Liver (tissue), 10 donors: ENCODE measurements at places on chromosomes 2 and 18. TPM values are rescaled to one million over a fixed set of nuclear protein-coding genes. Genes with fewer than 3 reads are reported as not detected.
A peak's percentile ranks its signal among the peaks of the same experiment; 100 is the strongest.

GRCh38 chr2:129437725-129438124 is 541.7 kb upstream of the RAB6C start:
- no peak for DNase-seq
- H3K36me3 ChIP-seq, result no peaks in the 10 kb centered on the region
- no peak overlapping the region for H3K4me3 ChIP-seq
- no peaks in the 10 kb centered on the region for H3K27me3 ChIP-seq
- no peak overlapping the region for H3K27ac ChIP-seq

- no peaks in the 10 kb centered on the region for H3K36me3 ChIP-seq
- no peak overlapping the region for H3K4me3 ChIP-seq
These were observed 49.2 kb downstream of the CELF4 start for GRCh38 chr18:37516361-37516853.

- no peaks in the 10 kb centered on the region for H3K36me3 ChIP-seq
- no peak overlapping the region for H3K27ac ChIP-seq
- H3K27me3 ChIP-seq, result no peaks in the 10 kb centered on the region
These were observed 30.3 kb upstream of the AFTPH start for GRCh38 chr2:64493788-64494187.

- no peak overlapping the region for H3K27ac ChIP-seq
- no peak for DNase-seq
- no peaks in the 10 kb centered on the region for H3K36me3 ChIP-seq
- peaks cover 4% of the 10 kb centered on the region for H3K4me1 ChIP-seq
- no peak overlapping the region for H3K4me3 ChIP-seq
These were observed 23.2 kb upstream of the SLC20A1 start for GRCh38 chr2:112622528-112622849.

GRCh38 chr18:76686737-76687231 is 135.6 kb upstream of the ZNF236 start:
- no peak overlapping the region for H3K4me3 ChIP-seq
- H3K27me3 ChIP-seq, result no peaks in the 10 kb centered on the region
- H3K4me1 ChIP-seq, result no peaks in the 10 kb centered on the region
- no peak for DNase-seq
- H3K27ac ChIP-seq, result no peak overlapping the region
- H3K36me3 ChIP-seq, result no peaks in the 10 kb centered on the region

GRCh38 chr2:236286873-236287545 is 22.8 kb upstream of the ASB18 start:
- H3K27me3 ChIP-seq, result no peaks in the 10 kb centered on the region
- H3K4me3 ChIP-seq, result no peak overlapping the region
- H3K36me3 ChIP-seq, result no peaks in the 10 kb centered on the region

DNA sequence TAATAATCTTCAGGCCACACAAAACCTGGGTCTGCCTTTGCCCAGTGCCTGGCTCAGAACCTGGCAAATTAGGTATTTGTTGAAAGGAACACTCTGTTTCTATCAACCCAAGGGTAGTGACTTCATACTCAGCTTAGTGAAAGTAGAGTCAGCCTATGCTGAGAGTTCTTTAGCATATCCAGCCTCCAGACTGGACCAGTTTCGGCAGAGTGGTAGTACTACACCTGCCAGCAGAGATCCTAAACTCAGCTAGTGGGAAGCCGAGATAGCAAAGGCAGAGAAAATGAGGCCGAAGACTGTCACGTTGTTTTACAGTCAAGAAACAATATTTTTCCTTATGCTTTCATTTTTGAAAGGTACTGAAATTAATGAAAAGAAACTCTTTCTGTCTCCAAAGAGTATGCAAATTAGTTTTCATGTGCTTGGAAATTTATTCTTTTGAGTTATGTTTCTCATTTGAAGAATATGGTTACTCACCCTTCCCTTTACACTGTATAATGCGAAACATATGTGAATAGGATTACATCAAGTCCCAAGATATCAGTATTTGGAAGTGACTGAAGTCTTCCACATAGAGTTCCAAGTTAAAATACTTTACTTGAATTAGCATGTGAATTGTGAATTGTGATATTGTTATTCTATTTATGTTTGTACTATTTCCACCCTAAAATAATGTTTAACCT is 52.2 kb upstream of the UGP2 start:
- H3K4me1 ChIP-seq, result peaks cover 12% of the 10 kb centered on the region
- no peak for DNase-seq
- H3K36me3 ChIP-seq, result no peaks in the 10 kb centered on the region
- H3K27ac ChIP-seq, result no peak overlapping the region

DNA sequence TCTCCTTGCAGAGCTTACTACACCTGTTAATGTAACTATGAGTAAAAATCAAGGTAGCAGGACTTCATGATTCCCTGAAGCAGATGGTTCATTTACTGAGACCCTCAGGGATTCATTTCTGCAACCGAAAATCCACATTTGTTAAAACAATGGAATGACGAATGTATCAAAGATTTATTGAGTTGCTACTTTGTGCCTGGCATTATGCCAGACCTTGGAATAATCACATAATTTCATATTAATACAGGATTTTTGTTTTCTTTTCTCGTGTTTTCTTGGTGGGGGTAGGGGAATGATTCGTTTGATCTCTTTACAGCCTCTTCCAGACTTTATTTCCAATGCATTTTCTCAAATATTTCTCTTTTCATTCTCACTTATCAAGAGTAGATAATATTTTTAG is 8.9 kb upstream of the KIF5C start:
- no peaks in the 10 kb centered on the region for H3K27me3 ChIP-seq
- H3K4me3 ChIP-seq, result no peak overlapping the region
- no peak for DNase-seq
- no peaks in the 10 kb centered on the region for H3K36me3 ChIP-seq
- H3K27ac ChIP-seq, result no peak overlapping the region

DNA sequence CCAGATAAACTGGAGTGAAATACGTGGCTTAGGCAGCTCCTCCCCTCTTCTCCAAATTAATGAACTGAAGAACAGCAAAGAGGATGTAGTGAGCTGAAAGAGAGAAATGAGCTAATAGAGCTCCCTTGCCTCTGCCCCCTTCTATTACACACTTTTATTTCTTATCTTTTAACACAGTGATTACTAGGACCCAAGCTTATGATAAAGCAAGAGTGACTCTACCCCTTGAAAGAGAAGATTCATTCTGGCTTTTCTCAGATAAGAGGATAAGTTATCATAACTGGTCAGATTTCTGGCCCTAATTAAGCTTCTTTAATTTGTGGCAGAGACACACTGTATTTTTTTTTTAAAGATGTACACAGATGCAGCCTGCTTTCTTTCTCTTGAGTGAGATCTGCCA is 102.2 kb downstream of the MSTN start:
- no peaks in the 10 kb centered on the region for H3K4me1 ChIP-seq
- no peaks in the 10 kb centered on the region for H3K27me3 ChIP-seq
- DNase-seq, result no peak
- H3K4me3 ChIP-seq, result no peak overlapping the region

DNA sequence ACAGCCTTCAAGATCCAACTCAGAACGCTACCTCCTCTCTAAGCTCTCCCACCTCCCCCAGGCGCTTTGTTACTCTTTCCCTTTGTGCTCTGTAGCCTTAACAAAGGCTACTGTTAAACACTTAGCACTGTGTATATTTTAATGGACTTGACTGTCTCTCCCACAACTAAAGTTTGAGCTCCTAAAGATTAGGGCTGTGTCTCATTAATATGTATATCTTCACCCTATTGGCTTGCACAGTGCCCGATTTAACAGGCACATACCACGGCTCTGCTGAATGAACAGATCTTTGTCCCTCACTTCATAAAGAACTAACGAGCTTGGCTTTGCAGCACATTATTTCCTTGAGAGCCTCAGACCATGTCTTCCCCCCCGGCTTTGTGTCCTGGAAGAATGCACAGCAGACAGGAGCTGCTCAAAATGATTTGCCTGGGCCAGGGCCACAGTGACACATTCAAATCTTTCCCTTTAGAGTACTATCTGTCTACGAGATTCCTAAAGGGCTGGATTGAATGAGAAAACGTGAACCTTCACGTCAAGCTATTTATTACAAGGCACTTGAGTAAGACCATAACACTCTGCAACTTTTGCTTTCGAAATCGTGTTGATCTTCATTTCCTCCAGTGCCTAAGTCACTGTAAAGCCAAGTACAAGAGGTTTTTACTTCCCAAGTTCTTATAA is 22.1 kb downstream of the ABHD3 start:
- H3K4me1 ChIP-seq, result no peaks in the 10 kb centered on the region
- DNase-seq, result no peak
- H3K27me3 ChIP-seq, result no peaks in the 10 kb centered on the region
- peaks cover 5% of the 10 kb centered on the region for H3K36me3 ChIP-seq
- H3K4me3 ChIP-seq, result peak overlapping the region; percentile 0

GRCh38 chr18:29874519-29875098 is 1167.9 kb downstream of the DSC3 start:
- H3K36me3 ChIP-seq, result no peaks in the 10 kb centered on the region
- no peak for DNase-seq
- no peaks in the 10 kb centered on the region for H3K27me3 ChIP-seq
- H3K27ac ChIP-seq, result no peak overlapping the region

DNA sequence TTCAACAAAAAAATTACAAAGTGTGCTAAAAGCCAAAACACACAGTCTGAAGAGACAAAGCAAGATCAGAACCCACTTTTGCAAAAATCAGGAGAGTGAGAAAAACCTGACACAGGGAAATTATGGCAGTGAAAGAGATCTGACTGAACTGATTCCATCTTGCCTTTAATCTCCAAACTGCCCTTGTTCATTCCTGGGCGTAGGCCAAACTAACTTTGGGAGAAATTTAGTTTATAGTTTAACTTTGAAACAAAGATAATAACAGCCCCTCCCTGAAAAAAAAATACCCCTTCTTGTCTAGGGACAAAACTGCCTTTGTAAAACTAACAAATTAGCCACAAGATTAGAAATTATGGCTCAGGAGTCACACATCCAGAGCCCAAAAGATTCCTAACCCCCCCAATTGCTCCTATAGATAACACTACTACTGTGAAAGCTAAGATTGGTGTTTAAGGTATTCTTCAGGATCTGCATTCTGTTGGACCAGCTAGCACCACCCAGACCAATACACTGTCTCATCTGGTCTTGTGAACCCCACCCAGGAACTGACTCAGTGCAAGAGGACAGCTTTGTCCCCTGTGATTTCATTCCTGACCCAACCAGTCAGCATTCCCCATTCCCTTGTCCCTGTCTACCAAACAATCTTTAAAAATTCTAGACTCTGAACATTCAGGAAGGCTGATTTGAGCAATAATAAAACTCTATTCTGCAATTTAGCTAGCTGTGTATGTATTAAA is 226.1 kb upstream of the SH3BP4 start:
- no peaks in the 10 kb centered on the region for H3K36me3 ChIP-seq
- no peak overlapping the region for H3K4me3 ChIP-seq
- no peak for DNase-seq
- no peaks in the 10 kb centered on the region for H3K4me1 ChIP-seq
- no peaks in the 10 kb centered on the region for H3K27me3 ChIP-seq

Gene AMER3
- polyA plus RNA-seq, result not detected

Gene PSMA8
- not detected for polyA plus RNA-seq

Gene VWC2L
- not detected for polyA plus RNA-seq

Gene COLEC11
- 79.1 TPM for polyA plus RNA-seq
